ENCODE measurements at places on chromosomes 6 and 20.

GRCh38 chr20:63855363-63856097 is 5.8 kb upstream of the ABHD16B start:
- no peak for DNase-seq

DNA sequence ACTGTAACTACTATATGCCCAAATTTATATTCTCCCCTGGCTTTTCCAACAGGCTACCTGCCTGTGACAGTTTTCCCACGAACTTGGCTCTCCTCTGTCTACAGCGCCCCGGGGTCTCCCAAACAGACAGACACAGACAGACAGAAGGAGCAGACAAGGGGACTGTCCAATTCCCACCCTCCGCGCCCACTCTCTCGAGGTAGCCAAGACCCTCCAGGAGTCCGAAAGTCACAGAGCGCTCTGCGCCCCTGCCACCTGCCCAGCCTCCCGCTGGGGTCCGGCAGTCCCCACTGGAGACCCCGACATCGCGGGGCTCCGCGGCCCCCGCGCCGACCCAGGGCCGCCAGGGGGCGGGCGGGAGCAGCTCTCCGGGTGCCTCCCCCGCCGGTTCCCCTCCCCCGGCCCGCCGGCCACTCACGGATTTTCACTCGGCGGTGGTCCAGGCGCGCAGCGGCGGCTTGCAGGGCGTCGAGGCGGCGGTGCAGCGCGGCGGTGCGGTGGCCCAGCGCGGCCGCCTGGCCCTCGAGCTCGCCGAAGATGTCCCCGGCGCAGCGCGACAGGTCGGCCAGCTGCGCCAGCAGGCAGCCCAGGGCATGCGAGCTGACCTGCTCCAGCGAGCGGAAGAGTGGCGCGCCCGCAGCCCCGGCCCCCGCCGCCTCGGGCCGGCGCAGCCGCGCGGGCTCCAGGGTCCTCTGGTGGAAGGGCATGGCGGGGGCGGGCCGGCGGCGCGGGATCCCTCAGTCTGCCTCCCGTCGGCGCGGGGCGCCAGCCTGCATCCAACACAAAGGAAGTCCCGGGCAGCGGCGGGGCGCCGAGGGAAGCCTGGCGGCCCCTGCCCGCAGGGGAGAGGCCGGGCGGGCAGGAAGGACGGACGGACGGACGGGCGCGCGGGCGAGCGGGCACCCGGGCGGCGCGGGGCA is 81.3 kb upstream of the CCDC28A start:
- DNase-seq, result no peak

- no peak for DNase-seq
Observed at GRCh38 chr6:6781172-6781872, 192.8 kb downstream of the LY86 start.

DNA sequence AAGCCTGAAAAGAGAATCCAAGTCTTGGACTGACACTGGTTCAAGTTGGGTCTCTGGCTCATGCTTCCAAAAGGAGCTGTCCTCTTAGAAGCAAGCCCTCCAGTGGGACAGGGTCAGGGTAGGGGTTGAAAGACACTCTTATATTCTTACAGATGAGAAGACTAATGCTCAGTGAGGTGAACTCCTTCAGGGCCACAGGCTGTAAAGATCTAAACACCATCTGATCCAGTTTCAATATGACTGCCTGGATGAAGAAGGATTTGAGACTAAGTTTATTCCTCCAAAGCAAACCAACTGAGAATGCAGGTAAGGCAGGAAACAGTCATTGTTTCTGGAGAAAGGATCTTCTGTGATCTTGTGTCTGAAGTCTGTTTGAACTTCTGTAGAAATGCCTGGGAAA is 99.0 kb upstream of the TAB2 start:
- no peak for DNase-seq

- DNase-seq, result no peak
Observed at GRCh38 chr20:63417097-63417737, 55.2 kb downstream of the KCNQ2 start.

- no peak for DNase-seq
Observed at GRCh38 chr6:5425267-5425666, 164.0 kb downstream of the FARS2 start.

DNA sequence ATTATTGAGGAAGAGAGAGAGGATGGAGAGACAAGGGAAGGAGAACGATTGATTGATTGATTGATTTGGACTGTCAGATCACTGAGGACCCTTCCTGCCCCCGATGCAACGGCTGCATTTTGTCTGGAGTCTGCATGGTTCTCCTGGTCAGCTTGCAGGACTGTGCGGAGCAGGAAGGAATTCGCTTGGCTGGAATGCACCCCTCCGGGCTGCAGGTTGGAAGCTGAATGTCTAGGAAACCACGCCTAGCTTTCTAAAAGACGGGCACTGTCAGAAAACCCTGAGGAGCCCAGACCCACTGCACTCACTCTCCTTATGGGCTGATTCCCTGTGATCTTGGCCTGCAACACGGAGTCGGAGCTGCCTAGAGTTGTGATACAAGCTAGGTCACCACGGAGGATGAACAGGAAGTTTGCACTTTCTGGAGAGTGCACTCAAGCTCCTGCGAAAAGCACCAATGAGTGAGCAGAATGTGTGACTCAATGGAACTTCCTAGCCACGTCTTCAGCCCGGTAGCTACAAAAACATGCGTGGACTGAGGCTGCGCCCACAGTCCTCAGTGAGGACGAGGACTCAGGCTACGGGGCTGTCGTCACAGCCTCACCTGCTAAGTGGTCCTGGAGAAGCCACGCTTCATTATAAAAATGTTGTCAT is 14.4 kb downstream of the DACT2 start:
- no peak for DNase-seq

GRCh38 chr6:67594366-67594765 is 1040.7 kb upstream of the ADGRB3 start:
- no peak for DNase-seq

All from nucleus accumbens (tissue), 56 donors.